Activated CD8-positive, alpha-beta memory T cell treated with anti-CD3 and anti-CD28 coated beads, Interleukin-2, amount 10 ng/mL, durations not matched to agents 7 days and 5 days (primary cell): ENCODE measurements at places on chromosomes 6 and 20.

- no peak for DNase-seq
Measured at GRCh38 chr20:38229376-38230252, 30.9 kb downstream of the KIAA1755 start.

DNA sequence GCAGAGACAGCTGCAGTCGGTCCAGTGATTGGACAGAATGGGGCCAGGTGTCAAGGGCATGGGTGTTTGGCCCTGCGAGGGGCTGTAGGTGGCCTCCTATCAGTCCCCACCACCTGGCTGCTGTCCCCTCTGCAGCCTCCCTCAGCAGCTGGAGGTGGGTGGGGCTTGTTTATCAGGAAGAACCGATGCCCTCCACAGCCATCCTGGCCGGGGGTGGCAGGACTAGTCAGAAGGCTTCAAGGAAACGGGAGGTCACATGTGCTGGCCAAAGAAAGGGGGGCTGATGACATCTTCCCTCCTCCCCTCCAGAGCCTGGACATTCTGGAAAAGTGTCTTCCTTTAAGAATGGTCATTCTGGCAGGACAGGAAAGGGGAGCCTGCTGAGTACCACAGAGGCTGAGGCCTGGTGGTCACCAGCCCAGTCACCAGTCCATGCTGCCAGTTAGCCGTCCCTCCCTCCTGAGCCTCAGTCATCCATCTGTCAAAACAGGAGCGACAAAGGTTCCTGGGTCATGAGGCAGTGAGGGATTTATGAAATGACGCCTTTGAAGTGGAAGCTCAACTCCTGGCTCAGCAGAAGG, 4.1 kb downstream of the FAM210B start:
- no peak for DNase-seq

- DNase-seq, result no peak
Measured at GRCh38 chr6:121791396-121792315, 356.2 kb downstream of the GJA1 start.

GRCh38 chr20:24261351-24261750, 208.1 kb upstream of the SYNDIG1 start:
- no peak for DNase-seq

- DNase-seq, result no peak
Measured at GRCh38 chr20:12815231-12815768, 193.5 kb upstream of the SPTLC3 start.

DNA sequence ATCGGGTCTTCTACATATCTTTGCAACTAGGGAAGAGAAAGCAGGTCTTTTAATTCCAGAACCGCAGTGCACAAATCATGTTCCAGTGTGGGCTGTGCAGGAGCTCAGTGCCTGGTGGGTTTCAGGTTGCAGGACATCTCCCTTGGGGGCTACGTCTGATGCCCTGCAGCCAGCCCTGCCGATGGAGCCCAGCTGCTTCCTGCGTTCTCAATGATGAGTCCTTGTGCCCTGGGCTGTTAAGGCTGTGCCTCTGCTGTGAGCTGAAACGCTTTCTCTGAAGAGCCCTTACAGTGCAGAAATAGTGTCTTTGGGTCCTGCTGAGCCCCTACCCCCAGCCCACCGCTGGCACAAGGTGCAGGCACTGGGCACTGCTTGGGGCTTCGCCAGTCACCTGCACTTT, 192.9 kb downstream of the SYNDIG1 start:
- no peak for DNase-seq

DNA sequence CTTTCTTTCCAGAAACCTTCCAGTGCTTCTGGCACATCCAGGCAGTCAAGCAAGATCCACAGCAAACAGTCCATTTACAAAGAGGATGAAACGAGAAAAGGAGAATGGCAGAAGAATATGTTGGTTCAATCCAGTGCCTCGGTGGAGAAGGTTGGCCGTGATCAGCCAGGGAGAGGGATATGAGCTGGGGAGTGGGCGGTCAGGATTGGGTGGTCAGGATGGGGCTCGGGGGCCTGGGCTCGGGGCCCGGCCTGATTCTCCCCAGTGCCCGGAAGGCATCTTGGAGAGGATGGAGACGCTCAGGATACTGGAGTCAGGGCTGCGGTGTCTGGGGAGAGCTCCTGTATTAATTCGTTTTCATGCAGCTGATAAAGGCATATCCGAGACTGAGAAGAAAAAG, 61.3 kb downstream of the EFCAB8 start:
- DNase-seq, result no peak

GRCh38 chr20:61699495-61700374, 365.9 kb downstream of the TAF4 start:
- no peak for DNase-seq
